ENCODE measurements at places on chromosomes 6 and 20.

DNA sequence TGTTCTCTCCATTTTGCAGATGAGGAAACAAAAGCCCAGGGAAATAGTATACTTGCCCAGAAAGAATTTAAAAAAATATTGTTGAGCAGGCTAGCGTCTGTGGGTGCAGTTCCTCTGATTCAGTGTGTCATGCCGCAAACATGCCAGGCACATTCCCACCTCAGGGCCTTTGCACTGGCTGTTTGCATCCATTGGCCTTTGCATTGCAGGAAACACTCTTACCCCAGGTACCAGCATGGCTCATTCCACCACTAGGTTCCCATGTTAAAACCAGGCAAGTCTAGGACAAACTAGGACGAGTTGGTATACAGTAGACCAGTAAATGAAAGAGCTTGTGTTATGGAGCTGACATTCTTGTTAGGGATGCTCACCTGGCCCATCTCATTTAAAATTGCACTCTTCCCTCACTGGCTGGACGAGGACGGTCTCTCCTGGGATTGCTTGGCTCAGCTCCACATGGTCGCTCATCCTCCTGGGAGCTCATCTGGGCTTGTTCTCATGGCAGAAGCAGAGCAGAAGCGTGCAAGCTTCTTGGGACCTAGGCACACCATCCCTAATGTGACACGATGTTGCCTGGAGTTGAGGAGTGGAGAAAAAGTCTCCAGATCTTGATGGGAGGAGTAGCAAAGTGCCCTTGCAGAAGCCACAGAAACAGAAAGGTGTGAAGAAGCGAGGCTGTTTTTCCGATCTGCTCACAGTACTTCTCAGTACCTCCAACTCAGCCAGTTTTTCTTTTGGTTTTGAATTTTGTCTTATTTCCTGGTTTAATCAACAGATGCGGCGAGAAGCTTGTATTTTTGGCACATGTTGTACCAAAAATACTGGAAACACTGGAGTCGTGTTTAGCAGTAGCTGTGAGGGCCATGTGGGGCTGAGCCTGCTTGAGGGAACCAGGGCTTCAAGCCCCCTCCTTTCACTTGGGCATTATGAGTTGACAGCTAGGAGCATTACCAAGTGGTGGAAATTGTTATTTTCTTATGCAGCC lies 13.9 kb downstream of the ZNF831 start:
- no peak for DNase-seq

GRCh38 chr20:56730996-56731395 lies 101.9 kb downstream of the TFAP2C start:
- peak; percentile 15 for DNase-seq

DNA sequence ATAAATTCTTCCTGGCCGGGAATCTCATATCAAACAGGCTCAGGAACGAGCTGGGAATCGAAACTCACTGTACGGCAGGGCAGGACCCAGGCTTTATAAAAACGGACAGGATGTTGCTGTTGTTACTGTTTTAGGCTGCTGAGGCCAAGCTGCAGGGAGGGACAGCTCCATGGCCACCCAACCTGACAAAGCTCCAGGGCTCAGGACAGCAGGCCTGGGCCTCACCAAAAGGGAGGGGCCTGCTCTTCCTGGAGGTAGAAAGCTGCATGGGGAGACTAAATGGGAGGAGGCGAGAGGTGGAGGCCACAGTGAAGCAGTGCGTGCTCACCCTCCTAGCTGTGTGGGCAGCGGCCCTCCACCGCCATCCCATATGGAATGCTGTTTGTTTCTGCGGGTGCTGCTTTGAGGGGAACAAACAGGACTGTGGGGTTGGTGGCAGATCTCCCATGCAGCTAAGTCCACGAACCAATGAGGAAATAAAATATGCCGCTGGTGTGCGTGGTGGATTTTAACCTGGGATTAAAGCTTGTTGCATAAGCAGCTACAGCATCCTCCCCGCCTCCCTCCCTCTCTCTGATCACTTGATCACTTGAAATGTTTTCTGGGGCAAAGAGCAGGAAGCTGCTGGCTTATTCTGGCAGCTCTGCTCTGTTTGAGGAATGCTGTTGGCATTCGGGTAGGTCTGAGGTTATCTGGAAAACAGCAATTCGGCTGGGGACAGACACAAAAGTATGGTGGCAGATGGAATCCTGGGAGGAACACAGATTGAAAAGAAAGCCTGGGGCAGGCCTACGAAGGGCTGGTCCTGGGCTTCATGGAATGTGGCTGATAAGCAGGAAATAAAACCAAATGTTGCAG lies 2.4 kb upstream of the ZMYND8 start:
- peak; percentile 93 for DNase-seq

DNA sequence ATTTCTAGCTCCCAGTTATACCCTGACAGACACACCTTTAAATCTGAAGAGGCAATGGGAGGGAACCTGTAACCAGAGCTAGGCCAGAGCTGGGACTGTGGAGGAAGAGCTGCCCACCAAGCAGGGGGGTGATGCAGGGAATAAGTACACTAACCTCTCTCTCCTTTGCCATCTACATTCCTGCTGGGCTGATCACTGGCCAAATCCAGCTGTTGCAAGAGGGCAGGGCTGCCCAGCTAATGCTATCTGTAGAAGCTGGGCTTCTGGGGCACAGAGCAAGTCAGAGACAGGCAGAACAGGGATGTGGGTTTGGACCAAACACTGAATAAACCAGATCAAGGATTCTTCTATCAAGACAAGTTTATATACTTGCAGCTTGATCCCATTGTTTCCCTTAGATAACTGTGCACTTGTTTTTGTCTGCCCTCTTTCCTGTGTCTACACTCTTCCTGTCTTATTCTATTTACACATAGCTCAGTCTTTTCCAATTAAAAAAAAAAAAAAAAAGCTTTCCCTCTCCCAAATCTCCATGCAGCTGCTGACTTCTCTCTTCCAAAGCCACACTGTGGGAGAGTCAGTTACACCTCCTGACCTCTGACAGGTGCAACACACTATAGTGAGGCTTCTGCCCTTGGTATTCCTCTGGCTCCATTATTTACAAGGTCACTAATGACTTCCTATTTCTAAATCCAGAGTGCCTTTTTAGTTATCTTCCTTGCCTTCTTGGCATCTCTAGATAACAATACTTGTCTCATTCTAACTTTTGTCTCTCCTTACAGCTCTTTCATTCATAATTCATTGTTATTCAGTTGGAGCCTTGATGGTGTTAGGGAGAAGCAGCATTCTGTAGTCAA lies 43.7 kb downstream of the TRIM38 start:
- no peak for DNase-seq

DNA sequence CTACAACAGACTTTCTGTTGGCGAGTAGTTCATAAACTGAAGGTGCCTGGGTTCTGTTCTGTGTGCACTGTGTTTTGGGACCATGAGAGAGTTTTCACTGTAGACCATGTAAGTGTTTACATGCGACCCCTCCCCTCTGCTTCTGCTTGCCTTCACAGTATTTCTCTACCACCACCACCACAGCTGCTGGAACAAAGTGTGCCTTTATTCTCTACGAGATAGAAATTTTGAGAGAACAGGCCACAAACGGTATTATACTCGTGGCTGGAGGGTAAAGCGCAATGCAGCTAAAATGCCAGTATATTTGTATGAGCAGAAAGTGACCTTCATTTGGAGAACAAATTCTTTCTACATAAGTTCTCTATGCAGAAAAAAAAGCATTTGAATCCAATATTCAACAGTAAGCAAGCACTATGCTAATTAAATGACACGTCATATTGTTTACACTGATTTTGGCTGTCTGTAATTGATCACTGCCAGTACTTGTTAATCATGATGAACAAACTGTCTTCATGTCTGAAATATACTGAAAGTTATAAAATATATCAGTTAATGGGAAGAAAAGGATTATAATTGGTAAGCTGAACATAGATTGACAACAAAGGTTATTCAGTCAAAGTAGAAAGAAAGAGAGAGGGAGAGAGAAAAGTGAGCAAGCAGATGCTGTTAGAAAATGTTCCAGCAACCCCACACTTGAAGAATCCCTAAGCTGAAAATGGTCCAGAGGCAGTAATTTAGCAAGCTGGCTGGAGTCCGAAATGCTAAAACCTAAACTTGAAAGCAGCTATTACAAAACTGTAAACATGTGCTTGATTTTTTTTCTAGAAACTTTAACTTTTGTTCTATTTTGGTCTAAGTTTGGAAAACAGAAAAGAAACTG lies 8.8 kb downstream of the CLDN20 start:
- DNase-seq = no peak

DNA sequence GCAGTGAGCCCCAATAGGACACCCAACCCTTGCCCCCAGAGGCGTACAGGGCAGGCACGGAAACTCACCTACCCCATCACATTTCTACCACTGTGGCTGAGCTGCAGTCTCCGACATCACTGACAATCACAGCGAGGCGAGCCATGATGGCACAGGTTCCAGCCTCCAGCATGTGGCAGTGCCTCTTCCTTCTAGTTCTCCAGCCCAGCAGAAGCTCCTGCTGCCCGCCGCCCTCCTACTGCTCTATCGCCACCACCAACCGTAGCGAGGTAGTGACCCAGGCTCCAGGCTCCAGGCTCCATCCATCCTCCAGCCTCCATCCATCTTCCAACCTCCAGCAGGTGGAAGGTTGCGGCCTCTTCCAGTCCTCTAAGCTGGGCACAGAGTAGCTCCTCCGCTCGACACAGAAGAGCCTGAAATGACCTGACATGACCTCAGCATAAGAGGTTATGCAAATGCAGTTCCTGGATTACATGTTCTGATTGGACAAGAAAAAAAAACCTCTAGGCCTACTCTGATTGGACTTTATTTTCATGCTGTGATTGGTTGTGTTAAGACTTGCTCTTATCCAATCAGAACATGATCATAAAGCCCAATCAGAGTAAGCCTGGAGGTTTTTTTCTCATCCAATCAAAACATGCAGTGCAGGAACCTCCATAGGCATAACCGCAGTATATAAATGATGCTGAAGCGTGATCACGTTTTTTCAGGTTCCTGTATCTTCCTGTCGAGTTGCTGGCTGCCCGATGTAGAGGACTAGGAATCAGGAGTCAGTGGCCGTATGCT lies 438.9 kb upstream of the ZNF337 start:
- DNase-seq = no peak

- DNase-seq = peak; percentile 86
Observed at GRCh38 chr20:10982692-10983091, 308.9 kb upstream of the JAG1 start.

DNA sequence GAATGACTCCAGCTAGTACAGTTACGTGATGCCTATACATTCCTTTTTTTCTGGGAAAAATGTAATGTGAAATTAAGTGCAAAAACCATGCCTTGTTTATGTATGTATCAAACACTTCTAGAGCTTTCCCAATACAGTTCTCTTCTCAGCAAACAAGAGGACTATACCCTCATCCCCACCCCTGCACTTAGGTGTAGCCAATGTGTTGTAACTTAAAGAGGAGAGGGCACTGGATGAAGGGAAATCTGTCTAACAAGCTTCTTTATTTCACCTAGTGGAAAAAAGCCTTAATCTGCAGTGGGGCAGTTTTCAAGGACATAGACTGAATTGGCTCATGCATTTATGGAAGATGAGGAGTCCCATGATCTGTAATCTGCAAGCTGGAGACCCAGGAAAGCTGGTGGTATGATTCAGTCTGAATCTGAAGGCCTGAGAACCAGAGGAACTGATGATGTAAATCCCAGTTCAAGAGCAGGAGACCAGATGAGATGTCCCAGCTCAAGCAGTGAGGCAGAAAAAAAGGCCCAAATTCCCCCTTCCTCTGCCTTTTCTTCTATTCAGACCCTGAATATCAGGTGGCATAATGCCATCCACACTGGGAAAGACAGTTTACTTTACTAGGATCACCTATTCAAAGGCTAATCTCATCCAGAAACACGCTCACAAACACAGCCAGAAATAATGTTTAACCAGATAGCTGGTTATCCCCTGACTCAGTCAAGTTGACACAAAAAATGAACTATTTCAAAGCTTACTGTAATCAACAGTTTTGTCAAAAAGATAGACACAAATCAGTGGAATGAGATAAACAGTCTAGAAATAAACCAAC lies 25.8 kb upstream of the SLC17A3 start:
- DNase-seq = no peak

DNA sequence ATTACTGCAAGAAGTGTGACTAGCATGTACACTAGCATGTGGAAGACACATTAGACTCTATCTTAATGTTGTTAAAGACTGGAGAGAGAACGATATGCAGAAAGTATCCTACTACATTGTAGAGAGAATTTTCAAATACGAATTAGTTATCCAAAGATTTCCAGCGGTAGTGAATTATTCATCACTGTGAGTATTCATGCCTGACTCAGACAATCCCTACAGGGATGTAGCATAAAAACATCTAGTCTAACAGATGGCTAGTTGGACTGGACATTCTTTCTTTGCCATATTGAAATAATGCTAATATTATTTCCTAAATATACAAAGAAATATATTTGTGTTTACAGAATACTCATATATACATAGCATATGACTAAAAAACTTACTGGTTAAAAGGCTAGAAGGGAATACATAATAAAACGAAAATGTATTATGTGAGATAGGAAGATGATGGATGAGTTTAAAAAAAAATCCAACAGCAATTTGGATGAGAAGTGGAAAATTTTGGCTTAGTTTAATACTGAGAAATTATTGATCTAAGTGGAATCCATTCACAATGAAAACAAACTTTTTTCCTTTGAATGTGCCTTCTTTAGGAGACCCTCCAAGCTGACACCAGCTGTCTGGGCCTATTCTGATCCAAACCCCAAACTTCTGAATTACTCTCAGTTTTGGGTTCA lies 580.7 kb downstream of the RFPL4B start:
- peak; percentile 33 for DNase-seq

DNA sequence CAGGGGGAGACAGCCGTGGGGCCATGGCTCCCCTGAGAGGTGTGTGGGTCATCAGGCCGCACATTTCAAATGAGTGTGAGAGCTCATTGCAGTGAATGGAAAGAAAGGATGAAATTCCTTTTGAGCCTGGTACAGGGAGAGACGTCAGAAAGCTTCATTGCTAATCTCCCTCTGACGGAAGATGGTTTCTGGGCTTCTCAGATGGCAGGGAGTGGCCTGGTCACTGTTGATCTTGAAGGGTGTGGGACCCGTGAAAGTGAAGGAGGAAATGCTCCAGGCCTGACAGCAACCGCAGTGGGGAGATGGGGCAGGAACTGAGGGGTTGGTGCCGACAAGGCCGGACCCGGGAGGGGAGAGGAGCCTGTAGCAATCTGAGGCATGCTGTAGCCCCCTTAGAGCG lies 127.4 kb downstream of the MYLK4 start:
- DNase-seq = no peak

GRCh38 chr6:170175644-170176135 lies 115.2 kb downstream of the DLL1 start:
- DNase-seq = no peak

DNA sequence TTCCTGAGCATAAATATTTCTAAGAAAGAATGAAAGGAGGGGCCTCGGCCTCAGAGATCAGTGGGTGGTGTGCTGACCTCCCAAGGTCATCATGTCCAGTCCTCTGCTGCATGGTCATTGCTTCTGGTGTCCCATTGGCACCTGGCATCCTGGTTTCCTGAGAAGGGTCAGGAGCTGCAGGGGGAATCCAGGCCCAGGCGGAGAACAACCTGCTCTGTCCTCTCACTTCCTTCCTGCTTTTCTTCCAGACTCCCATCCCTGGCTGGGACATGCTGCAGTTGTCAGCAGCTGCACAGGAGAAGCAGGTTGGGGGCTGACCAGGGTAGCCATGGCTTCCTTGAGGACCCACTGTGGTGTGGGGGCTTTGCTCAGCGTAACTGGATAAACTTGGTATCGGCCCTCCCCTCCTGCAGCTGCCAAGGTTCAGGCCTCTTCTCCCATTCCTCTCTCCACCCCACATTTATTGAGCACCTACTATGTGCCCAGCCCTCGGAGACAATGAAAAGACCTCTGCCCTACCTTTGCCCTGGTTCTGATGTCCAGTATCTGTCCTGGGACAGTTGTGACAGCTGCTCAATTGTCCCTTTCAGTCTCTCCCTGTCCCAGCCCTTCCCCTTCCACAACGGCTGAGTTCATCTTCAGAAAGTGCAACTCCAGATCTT lies 155.2 kb downstream of the CEBPB start:
- DNase-seq = no peak

GRCh38 chr20:45218124-45218523 lies 3.0 kb upstream of the SEMG2 start:
- DNase-seq = no peak
